ENCODE measurements at places on chromosomes 3 and 15.

GRCh38 chr3:23219117-23219516, 16.0 kb downstream of the UBE2E2 start:
- peak; percentile 67 for DNase-seq

GRCh38 chr15:87949575-87950223, 306.8 kb downstream of the NTRK3 start:
- no peak for DNase-seq

GRCh38 chr15:42742149-42742548, 5.2 kb upstream of the CDAN1 start:
- no peak for DNase-seq

DNA sequence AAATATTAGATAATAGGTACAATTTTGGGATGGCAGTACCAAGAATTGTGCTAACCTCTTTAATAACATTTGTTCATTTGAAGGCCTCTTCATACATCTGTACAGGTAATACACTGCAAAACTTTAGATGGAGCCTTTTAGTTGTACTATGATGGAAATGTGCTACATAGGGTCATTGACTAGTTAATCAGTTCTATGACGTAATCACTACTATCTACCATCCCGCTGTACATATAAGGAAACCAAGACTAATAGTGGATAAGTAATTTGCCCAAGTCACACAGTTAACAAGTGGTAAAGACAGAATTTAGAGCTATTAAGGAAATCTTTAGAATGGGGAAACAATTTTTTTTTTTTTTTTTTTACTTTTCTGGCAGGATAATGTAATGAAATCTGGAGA, 521.3 kb downstream of the TUSC7 start:
- DNase-seq = no peak

GRCh38 chr15:27776501-27776900, 322.6 kb downstream of the OCA2 start:
- no peak for DNase-seq

- no peak for DNase-seq
Observed at GRCh38 chr15:84736375-84736774, 12.0 kb upstream of the ZNF592 start.

DNA sequence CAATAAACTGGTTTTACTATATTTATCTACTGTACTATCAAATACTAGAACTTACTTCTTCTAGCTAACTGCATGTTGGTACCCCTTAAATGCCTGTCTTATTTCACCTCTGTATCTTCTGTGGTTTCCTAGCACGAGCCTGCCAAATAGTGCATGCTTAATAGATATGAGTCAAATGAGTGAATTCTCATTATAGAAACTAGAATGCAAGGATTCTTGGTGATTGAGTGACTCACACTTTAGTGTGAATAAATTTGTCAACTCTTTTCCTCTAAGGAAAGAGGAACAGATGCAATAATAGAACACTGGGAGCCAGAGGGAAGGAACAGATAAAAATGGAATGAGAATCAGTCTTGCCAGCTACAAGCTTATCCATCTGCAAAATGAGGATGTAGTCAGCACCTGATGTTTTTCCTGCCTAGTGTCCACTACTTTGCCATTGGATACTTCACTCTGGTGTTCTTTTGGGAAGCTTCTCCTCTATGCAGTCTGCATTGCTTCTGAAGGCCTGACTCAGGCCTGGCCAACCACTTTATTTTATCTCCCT, 189.1 kb upstream of the CADPS start:
- DNase-seq = peak; percentile 65

DNA sequence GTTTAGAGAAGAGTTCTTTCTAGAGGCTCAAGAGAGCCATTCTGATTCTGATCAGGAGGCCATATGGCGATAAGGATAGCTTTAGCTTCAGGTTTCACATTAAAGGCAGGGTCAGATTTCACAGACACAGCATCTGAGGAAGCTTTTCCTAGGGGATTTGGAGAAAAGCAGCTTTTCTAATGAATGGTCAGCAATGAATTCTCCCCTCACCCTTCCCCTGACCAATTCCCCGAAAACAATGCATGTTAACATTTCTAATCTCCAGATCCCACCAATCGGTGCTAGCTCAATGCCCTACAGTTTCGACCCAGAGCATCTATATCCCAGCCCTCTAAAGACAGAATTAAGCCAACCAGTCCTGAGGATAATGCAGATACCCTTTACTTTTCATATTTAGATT, 9.8 kb downstream of the AGBL1 start:
- no peak for DNase-seq

- DNase-seq = peak; percentile 52
Observed at GRCh38 chr3:183038221-183038620, 57.9 kb upstream of the DCUN1D1 start.

DNA sequence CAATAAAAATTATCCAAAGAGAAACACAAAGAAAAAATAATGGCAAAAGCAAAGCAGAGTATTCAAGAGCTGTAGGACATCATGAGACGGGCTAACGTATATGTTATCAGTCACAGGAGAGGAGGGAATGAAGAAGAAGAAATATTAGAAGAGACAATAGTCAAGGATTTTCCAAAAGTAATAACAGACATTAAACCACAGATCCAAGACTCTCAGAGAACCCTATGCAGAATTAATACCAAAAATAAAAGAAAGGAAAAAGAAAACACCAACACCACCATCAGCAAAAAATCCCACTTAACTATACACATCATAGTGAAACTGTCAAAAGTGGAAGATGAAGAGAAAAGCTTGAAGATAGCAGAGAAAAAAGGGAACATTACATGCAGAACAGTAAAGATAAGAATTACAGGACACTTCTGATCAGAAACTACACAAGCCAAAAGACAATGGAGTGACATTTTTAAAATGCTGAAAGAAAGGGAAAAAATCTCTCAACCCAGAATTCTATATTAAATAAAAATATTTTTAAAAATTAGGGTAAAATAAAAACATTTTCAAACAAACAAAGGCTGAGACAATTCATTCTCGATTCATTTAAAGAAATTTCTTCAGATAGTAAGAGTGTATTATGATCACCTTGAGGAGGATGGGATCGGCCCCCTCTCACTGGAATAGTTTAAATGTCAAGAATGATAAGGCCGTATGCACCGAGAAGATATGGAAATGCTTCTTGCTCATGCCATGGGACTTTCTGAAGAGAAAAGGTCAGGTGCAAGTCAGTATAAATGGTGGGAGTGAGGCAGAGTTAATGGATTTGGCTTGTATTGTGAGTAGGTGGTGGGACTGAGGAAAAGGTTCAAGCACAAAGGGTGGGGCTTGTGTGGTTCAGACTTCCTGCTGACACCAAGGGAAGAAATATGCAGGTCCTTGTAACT, 28.5 kb downstream of the TM2D3 start:
- DNase-seq = no peak
